ENCODE measurements at places on chromosomes 7 and 10.

DNA sequence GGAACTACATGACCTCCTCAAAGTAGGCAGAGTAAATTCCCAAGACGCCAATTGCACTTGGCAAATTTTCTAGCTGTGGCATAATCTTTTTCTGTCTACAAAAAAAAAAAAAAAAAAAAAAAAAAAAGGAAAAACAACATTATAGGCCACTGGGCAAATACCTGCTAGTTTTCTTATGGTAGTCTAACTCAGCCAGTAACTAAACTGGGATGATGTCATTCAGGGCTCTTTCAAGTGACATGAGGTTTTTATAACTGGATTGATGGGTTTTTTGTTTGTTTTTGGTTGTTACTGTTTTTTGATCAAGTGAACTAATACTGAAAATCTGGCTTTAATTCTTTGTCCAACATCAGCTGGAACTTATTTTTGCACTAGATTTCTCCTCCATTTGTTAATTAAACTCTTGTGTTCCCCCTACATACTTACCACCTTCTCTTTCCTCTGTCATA is 7.4 kb upstream of the VIM start:
- no peak for DNase-seq

GRCh38 chr10:71643904-71644303 is 75.7 kb downstream of the C10orf105 start:
- DNase-seq, result no peak

GRCh38 chr7:2116989-2117591 is 115.7 kb downstream of the MAD1L1 start:
- peak; percentile 73 for DNase-seq

GRCh38 chr10:51080311-51081006 is 6.2 kb downstream of the PRKG1 start:
- DNase-seq, result no peak

DNA sequence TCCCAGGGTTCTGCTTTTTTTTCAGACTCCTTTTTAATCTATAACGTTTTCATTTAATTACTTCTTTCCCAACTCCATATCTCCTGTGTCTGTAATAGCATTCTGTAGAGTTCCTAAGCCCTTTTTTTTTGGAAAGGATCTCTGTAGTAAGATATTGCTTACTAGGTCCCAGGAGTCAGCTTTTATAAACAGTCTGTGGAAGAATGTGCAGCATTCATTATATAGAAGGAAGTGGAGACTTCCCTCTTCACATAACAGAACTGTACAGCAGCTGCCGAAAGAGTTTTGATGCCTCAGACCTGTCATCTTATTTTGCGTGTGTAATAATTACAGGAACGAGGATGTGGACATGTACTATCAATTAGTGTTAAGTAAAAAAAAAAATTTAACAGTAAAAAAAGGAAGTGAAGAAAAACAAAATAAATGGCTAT is 7.4 kb upstream of the STEAP4 start:
- DNase-seq, result no peak

GRCh38 chr7:17230099-17230807 is 68.2 kb upstream of the AHR start:
- no peak for DNase-seq

DNA sequence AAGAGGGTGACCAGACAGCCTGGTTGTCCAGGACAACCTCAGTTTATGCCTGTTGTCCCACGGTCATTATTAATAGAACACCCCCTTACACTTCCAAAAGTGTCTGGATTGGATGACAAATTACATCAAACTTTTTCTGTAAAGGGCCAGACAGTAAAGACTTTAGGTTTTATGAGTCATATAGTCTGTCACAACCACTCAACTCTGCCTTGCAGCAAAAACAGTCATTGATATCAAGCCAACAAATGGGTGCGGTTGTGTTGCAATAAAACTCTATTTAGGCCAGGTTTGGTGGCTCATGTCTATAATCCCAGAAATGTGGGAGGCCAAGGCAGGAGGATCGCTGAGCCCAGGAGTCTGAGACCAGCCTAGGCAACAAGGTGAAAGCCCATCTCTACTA is 66.7 kb upstream of the ATP6V0A4 start:
- no peak for DNase-seq

DNA sequence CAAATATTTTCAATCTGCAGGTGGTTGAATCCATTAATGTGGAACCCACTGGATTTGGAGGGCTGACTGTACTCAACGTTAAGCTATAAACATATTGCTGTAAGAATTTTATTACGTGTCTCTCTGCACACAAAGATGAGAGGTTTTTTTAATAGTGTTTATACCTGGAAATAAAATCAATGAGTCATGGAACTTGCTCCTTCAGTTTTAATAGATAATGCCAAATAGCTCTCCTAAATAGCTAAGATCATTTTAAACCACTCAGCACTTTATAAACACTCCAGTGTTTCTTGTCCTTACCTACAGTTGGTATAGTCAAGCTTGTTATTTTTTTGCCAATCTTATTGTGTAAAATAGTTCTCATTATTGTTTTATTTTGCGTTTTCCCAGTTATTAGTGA is 455.6 kb upstream of the FZD8 start:
- no peak for DNase-seq

DNA sequence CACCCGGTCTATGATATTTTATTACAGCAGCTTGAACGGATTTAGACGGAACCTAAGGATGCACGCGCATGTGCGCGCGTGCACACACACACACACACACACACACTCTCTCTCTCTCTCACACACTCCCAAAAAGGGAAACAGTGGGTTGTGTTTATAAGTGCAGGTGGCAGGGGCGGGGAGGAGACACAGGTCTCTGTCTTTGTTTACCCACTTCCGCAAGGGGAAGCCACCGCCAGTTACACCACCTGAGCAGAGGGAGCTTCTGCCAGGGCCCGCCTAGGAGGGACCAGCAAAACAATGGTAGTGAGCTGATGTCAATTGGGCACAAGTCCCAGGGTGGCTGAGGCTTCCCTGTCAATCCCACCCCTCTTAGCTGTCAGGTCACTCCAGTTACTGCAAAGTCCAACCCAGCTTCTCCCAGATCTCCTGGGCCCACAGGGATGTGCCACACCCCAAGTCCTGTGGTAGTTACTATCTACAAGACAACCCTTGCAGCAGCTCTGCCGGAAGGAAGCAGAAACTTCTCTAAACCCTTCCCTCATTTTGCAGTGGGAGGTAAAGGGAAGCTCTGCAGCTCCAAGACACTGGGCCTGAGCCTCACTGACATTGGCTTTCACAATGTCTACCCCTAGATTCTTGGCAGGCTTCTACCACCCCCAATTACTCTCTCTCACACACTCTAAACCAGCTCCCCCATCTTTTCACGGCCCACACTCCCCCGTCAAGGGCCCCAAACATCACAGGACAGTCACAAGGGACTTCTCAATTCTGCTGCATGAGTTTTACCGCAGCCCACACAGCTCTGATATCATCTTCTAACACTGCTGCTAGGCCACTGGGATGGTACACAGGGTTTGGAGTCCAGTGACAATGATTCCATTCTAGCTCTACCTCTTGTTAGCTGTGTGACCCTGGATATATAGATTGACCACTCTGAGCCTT is 17.6 kb downstream of the ANXA11 start:
- DNase-seq, result no peak

GRCh38 chr7:159030490-159031134 is 114.1 kb downstream of the VIPR2 start:
- DNase-seq, result peak; percentile 79

DNA sequence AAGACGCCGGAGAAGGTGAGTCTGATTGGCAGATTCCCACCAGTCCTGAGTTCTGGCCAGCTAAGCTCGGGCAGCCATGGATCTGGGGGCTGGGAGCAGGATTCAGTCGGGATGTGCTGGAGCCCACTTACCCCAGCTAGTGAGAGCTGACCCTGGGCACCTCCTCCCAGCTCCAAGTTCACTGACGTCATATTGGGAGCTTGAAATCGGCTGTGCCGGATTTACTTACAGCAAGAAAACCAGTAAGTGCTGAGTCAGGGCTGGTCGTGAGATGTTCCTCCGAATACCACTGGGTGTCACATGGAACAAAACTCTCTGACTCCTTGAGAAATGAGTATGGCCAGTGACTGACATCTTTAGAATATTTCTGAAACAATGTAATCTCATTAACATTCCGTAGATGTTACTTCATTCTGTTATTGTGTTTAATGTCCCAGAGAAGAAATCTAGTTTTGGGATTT is 621.2 kb downstream of the SDK1 start:
- DNase-seq, result no peak

GRCh38 chr10:124717041-124717757 is 27.0 kb downstream of the FAM53B start:
- no peak for DNase-seq
